Activated CD4-positive, alpha-beta T cell treated with anti-CD3 and anti-CD28 coated beads, Interleukin-2, amount 10 ng/mL, durations not matched to agents 7 days and 5 days (primary cell): ENCODE measurements at places on chromosomes 13 and 19.

GRCh38 chr13:33292712-33293111, 7.2 kb upstream of the STARD13 start:
- no peak overlapping the region for H3K4me3 ChIP-seq
- H3K4me1 ChIP-seq, result peaks cover 3% of the 10 kb centered on the region
- H3K27me3 ChIP-seq, result peaks cover 9% of the 10 kb centered on the region
- DNase-seq, result no peak
- no peaks in the 10 kb centered on the region for H3K36me3 ChIP-seq
- H3K27ac ChIP-seq, result no peak overlapping the region

DNA sequence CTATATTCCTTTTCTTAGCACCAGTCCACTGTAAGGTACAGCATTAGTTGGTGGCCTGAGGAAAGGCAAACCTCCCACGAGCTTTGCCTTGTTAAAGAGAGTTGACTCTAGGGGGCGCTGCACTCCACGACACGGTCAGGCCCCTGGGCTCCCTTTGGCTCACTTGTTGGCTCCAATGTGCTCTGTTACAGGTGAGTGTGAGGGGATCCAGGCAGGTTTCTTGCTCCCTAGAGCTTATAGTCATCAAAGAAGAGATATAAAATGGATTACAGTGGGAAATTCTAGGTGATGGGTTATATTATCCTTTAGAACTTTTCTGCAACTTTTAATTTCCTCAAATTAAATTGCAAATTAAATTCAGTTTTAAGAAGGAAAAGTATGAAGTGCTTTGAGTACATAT, 3.7 kb downstream of the WDR87 start:
- peak; percentile 88 for DNase-seq
- H3K36me3 ChIP-seq, result no peaks in the 10 kb centered on the region
- peaks cover 10% of the 10 kb centered on the region for H3K4me1 ChIP-seq

DNA sequence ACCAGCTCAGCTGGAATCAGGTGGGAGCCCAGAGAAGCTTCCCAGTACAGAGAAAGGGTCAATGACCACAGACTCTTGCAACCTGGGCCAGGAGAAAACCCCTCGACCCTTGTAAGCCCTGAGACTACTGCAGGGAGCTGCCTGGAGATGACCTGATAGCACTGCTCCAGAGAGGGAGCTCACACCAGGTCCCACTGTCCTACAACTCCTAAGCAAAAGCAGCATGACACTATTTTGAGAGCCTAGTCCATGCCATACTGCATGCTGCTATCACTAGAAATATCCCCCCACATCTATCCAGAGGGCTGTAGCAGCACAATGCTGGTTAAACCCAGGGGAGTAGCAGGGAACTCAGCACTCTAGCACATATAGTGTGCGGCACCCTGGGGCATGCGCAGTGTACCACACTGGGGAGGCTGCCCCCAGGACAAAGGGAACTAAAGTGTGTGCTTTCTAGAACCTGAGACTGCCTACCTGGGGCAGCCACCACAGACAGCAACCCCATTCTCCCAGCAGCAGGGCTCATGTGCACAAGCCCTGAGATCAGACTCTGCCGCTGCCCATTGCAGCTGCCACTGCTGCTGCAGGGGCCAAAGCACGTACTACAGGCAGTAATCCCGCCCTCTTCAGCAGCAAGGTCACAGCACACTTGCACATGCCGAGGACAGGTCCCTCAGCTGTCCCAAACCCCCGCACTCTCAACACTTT, 27.1 kb upstream of the N4BP2L1 start:
- peaks cover 30% of the 10 kb centered on the region for H3K36me3 ChIP-seq
- no peak overlapping the region for H3K4me3 ChIP-seq
- no peak overlapping the region for H3K27ac ChIP-seq
- DNase-seq, result no peak
- peaks cover 4% of the 10 kb centered on the region for H3K4me1 ChIP-seq

DNA sequence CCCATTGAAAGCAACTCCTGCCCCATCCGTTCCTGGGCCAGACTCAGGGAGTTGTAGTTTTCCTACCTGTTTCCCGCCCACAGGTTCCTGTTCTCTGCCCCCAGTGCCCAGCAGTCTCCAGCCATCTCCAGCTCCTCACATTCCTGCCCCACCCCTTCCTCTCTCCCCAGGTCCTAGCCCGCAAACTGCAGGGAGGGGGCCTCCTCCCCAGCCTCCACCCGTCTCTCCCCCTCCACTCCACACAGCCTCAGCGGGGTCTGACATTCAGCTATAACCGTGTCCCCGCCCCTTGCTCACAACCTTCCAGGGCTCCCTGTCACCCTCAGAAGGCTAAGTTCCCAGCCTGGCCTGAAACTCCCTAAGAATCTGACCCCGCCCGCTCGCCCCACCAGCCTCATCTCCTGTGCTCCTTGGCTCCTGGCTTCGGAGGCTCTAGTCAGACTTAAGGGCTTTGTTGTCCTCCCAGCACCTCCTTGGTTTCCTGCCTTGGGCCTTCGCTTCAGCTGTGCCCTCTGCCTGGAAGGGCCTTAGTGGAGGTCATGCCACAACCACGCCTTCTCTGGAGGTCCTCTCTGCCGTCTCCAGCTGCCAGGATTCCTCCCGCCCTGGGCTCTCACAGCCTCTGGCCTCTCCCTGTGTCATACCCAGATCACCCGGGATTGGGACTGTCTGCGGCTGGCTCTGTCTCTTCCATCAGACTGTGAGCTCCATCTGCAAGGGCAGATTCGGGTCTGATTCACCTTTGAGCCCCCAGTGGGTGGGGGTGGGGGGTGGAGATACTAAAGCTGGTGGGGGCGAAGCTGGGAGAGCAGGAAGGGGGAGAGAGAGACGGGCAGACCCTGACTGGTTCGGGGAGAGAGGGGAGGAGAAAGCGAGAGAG, 5.1 kb upstream of the SPACA6 start:
- no peak for DNase-seq
- peaks cover 14% of the 10 kb centered on the region for H3K27me3 ChIP-seq
- H3K4me3 ChIP-seq, result peak overlapping the region; percentile 67
- H3K27ac ChIP-seq, result peak overlapping the region; percentile 82
- H3K4me1 ChIP-seq, result peaks cover 19% of the 10 kb centered on the region

DNA sequence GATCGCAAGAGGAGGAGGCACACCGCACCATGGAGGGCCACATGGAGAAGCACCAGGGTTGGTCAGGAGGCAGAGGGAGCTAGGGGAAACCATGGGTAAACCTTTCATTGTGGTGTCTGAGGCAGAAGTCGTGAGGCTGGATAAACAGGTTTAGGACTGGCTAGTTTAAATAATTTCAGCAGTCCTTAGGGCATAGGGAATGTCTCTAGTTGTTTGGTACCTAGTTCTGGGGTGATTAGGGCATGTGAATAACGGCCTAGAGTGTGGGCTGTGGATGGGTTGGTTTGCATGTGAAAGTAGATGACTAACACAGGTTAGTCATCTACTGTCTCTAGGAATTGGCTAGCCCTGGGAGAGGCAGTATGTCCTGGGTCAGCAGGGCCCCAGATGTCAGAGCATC, 102.3 kb downstream of the STOML3 start:
- H3K4me1 ChIP-seq, result no peaks in the 10 kb centered on the region
- H3K4me3 ChIP-seq, result no peak overlapping the region
- no peak overlapping the region for H3K27ac ChIP-seq
- H3K36me3 ChIP-seq, result no peaks in the 10 kb centered on the region
- peaks cover 15% of the 10 kb centered on the region for H3K27me3 ChIP-seq

GRCh38 chr19:48495396-48495795, 16.2 kb downstream of the LMTK3 start:
- peaks cover 54% of the 10 kb centered on the region for H3K27me3 ChIP-seq
- no peak for DNase-seq
- peaks cover 42% of the 10 kb centered on the region for H3K4me1 ChIP-seq
- no peak overlapping the region for H3K27ac ChIP-seq

DNA sequence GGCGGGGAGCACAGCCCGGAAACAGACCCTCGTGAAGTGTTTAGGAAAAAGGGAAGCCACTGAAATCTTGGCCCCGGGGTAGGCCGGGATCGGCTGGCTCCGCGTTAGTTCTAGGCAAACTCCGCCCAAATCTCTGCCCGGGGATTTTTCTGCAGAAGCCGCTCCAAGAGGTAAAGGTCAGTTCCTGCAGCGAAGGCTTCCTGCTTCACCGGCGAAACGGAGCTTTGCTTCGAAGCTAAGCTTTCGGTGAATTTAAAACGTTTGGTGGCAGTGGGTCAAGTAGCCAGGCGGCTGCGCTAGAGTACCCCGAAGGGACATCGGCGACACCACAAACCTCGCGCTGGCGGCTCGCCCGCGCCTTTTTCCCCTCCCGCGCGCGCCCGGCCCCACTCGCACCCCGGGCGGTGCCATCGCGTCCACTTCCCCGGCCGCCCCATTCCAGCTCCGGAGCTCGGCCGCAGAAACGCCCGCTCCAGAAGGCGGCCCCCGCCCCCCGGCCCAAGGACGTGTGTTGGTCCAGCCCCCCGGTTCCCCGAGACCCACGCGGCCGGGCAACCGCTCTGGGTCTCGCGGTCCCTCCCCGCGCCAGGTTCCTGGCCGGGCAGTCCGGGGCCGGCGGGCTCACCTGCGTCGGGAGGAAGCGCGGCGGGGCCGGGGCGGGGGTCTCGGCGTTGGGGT, 441 bp downstream of the GJB2 start:
- H3K27ac ChIP-seq, result peak overlapping the region; percentile 31
- H3K4me1 ChIP-seq, result peaks cover 25% of the 10 kb centered on the region
- H3K4me3 ChIP-seq, result peak overlapping the region; percentile 58
- peaks cover 60% of the 10 kb centered on the region for H3K27me3 ChIP-seq
- no peak for DNase-seq

GRCh38 chr19:17529239-17530158, 18.1 kb downstream of the PGLS start:
- H3K36me3 ChIP-seq, result peaks cover 3% of the 10 kb centered on the region
- H3K4me3 ChIP-seq, result no peak overlapping the region
- H3K4me1 ChIP-seq, result peaks cover 17% of the 10 kb centered on the region

GRCh38 chr13:90302107-90302506, 1045.4 kb upstream of the MIR17HG start:
- H3K27ac ChIP-seq, result no peak overlapping the region
- no peak for DNase-seq
- H3K36me3 ChIP-seq, result no peaks in the 10 kb centered on the region
- no peaks in the 10 kb centered on the region for H3K4me1 ChIP-seq

DNA sequence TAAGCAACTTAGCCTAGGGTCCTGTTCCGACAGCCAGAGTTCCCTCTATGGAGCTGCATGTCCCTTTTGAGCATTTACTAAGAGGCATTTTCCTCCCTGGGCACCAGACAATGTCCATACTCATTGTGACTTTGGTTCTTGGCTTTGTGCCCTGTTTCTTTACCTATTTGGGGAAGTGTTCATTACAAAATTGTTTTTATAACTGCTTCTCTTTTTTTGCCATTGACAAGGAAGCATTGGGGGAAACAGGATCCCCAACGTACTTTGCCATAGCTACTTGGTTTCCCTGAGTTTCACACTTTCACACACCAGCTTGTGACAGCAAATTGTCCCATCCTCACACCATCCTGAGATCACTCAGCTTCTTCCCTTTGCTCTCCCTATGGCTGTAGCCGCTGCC, 81.1 kb upstream of the SIAH3 start:
- no peaks in the 10 kb centered on the region for H3K27me3 ChIP-seq
- no peaks in the 10 kb centered on the region for H3K36me3 ChIP-seq
- H3K27ac ChIP-seq, result no peak overlapping the region
- DNase-seq, result no peak

- H3K36me3 ChIP-seq, result no peaks in the 10 kb centered on the region
- no peak overlapping the region for H3K4me3 ChIP-seq
- H3K4me1 ChIP-seq, result no peaks in the 10 kb centered on the region
- DNase-seq, result no peak
- H3K27ac ChIP-seq, result no peak overlapping the region
These were observed 456.4 kb downstream of the FGF14 start for GRCh38 chr13:101945435-101945834.

DNA sequence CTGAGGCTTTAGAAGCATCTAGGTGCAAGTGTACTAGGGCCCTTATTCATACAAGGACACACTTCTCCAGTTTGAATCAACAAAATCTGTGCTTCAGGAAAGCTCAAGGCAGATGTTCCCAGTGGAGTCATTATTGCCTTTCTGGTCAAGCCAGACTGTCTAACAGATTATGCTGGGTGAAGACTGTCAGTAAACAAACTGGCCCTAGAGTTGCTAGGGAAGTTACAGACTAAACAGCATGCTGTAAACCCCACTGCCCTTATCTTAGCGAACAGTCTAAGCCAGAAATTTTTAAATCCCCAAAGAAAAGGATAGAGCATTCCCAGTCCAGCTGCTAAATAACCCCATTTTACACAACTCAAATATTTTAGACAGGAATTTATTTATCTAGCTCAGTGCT, 1701.3 kb upstream of the PRR20A start:
- H3K36me3 ChIP-seq, result no peaks in the 10 kb centered on the region
- H3K4me3 ChIP-seq, result no peak overlapping the region
- no peak for DNase-seq
- no peak overlapping the region for H3K27ac ChIP-seq
- no peaks in the 10 kb centered on the region for H3K27me3 ChIP-seq

- peaks cover 12% of the 10 kb centered on the region for H3K4me1 ChIP-seq
- no peaks in the 10 kb centered on the region for H3K27me3 ChIP-seq
- no peak for DNase-seq
- H3K27ac ChIP-seq, result no peak overlapping the region
These were observed 147.7 kb downstream of the DPF1 start for GRCh38 chr19:38076337-38076736.

DNA sequence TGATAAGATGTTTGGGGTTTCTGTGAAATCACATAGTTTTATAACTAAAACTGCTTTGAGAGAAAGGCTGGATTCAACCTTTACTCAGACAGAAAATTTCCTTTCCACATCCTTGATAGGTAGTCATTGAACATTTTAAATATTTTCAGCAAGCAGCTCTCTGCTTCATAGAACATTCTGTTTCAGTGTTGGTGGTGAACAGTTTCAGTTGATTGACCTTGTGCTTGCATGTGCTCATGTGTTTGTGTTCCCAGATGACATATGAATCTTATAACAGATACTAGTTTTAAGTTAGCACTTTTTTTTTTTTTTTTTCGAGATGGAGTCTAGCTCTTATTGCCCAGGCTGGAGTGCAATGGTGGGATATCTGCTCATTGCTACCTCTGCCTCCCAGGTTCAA, 290.1 kb downstream of the HS6ST3 start:
- H3K4me3 ChIP-seq, result no peak overlapping the region
- DNase-seq, result no peak
- H3K36me3 ChIP-seq, result no peaks in the 10 kb centered on the region
- no peaks in the 10 kb centered on the region for H3K27me3 ChIP-seq
- H3K4me1 ChIP-seq, result no peaks in the 10 kb centered on the region

GRCh38 chr19:10682397-10683063, 18.7 kb upstream of the QTRT1 start:
- H3K4me3 ChIP-seq, result no peak overlapping the region
- H3K27ac ChIP-seq, result no peak overlapping the region
- no peak for DNase-seq
